Esophagus squamous epithelium (tissue), 5 donors: ENCODE measurements at places on chromosomes 2 and 18. TPM values are rescaled to one million over a fixed set of nuclear protein-coding genes. Genes with fewer than 3 reads are reported as not detected.

Gene TMEM169
- 0.09 TPM for total RNA-seq

Gene DUSP2
- total RNA-seq = 10.3 TPM

Gene FSHR
- not detected for total RNA-seq

Gene CD207
- total RNA-seq = not detected

Gene MREG
- total RNA-seq = 37.4 TPM

Gene PRKAG3
- not detected for total RNA-seq

Gene ATP6V1B1
- not detected for total RNA-seq

Gene AGXT
- total RNA-seq = not detected

Gene DES
- 120 TPM for total RNA-seq

Gene DSC1
- 0.29 TPM for total RNA-seq

- H3K27ac ChIP-seq = no peak overlapping the region
- peaks cover 62% of the 10 kb centered on the region for H3K4me1 ChIP-seq
- no peak for DNase-seq
- no peak overlapping the region for H3K4me3 ChIP-seq
- H3K27me3 ChIP-seq = peaks cover 8% of the 10 kb centered on the region
Measured at GRCh38 chr2:172455121-172455515, 27.7 kb downstream of the ITGA6 start.

GRCh38 chr2:18067588-18068384, 189.3 kb downstream of the KCNS3 start:
- peaks cover 16% of the 10 kb centered on the region for H3K4me1 ChIP-seq
- no peak for DNase-seq
- no peaks in the 10 kb centered on the region for H3K27me3 ChIP-seq
- H3K27ac ChIP-seq = no peak overlapping the region
- no peak overlapping the region for H3K4me3 ChIP-seq
- no peaks in the 10 kb centered on the region for H3K36me3 ChIP-seq

- no peaks in the 10 kb centered on the region for H3K36me3 ChIP-seq
- no peak for DNase-seq
- H3K4me1 ChIP-seq = no peaks in the 10 kb centered on the region
- no peaks in the 10 kb centered on the region for H3K27me3 ChIP-seq
- no peak overlapping the region for H3K27ac ChIP-seq
- H3K4me3 ChIP-seq = no peak overlapping the region
Measured at GRCh38 chr18:3170441-3171161, 49.2 kb downstream of the MYOM1 start.

GRCh38 chr2:127541809-127542208, 6.3 kb downstream of the MYO7B start:
- no peaks in the 10 kb centered on the region for H3K4me1 ChIP-seq
- no peak for DNase-seq

DNA sequence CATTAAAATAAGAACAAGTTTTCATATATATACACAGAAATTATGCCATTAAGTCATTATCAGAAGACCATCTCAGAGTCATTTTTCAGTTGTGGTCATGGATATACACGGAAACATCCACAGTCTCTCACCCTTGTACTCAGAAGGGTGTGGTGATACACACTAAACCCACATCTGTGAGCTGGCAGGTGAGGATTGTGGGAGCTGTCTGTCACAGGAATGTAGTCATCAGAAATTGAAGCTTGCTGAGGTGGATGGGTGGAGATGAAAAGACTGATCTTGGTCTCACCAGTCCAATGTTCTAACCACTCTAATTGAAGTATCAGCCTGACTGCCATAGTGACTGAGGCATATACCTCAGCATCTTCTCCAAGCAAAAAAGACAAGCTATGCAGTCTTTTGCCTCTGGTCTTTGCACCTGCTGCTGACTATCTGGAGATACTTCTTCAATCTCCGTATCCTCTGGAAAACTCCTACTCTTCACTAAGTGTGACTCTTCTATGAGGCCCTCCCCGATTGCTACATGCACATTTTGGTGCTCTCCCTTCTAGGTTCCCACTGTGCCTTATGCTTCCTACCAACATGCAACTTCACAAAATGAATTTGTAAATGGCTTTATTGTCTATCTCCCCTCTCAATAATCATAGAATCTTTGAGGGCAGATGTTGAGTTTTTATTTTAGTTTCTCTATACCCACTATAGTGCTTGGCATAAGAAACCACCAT, 232.8 kb downstream of the DYM start:
- no peak overlapping the region for H3K4me3 ChIP-seq
- no peaks in the 10 kb centered on the region for H3K27me3 ChIP-seq
- no peaks in the 10 kb centered on the region for H3K4me1 ChIP-seq
- H3K27ac ChIP-seq = peak overlapping the region; percentile 12

- no peak overlapping the region for H3K4me3 ChIP-seq
- H3K27me3 ChIP-seq = no peaks in the 10 kb centered on the region
- no peaks in the 10 kb centered on the region for H3K4me1 ChIP-seq
- DNase-seq = no peak
- no peak overlapping the region for H3K27ac ChIP-seq
- no peaks in the 10 kb centered on the region for H3K36me3 ChIP-seq
Measured at GRCh38 chr18:9055185-9055584, 47.3 kb upstream of the NDUFV2 start.

DNA sequence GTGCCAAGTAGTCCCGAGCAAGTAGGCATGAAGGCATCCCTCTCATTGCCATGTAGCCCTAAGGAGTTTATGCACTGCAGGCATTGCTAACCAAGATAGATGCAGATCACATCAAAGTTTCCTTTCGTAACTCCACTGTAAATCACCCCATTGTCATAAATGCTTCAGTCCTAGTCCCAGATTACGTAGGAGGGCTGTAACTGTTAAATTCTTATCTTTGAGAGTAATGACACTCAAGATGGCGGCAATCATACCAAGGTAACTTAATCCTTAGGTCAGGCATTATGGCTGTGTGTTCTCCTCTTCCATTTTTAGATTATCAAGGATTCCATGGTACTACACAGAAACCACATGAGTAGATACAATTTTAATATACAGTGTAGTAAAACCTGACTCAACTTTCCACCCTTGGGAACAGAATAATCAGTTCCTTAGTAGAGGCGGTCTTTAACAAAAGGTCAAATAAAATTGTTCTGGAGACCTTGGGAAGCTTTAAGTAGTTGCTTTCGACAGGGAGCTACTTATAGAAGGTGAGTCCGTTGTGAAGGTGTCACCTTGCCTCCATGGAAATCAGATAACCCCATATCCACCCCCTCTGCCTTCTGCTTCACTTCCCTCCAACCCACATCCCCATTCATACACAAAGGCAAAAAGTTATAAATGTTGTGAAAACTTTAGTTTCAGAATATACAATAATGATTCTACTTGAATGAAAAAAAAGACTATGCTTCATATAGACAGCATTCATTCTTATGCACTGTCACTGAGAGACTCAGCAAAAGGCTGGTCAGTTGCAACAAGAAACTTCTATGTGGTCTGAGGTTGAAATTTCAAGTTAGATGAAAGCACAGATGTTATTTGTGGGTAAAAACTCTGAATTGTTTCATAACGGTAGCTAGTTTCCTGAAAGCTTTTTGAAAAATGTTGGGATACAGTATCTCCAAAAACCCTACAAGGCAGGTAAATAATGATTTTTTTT, 64.8 kb upstream of the GALNT5 start:
- no peaks in the 10 kb centered on the region for H3K36me3 ChIP-seq
- no peak overlapping the region for H3K27ac ChIP-seq
- H3K4me3 ChIP-seq = no peak overlapping the region
- no peak for DNase-seq
- H3K27me3 ChIP-seq = no peaks in the 10 kb centered on the region
- no peaks in the 10 kb centered on the region for H3K4me1 ChIP-seq
